Stimulated activated CD8-positive, alpha-beta memory T cell treated with anti-CD3 and anti-CD28 coated beads, Interleukin-15, amount 100 ng/mL, for 48 hours (primary cell): ENCODE measurements at places on chromosomes 3 and 15.

DNA sequence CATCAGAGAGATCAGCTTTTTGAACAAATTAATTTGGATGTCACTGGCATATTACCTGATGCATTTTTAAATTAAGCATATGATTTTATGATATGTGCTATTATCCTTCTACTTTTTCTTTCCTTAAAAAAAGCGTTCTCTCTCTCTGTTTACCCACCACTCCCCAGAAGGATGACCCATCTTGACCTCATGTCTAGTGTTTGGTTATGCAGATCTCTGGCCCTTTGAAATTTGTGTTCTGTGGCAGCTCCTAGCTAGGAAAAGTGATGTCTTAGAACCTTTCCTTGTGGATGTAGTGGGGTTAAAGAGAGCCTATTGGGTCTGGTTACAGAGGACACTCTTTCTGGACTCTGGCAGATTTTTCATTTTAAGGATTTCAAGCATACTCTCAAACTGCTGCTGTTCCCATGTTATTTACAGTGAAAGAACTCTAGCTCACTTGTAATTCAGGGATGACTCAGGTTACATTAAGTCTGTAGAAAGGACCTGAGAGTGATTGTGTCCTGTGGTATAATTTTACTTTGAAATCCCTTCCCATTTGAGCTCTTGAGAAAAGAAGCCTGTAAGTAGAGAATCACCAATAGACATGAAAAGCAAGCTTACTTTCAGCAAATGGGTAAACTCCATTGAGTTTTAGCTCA, 23.8 kb downstream of the ARHGEF26 start:
- no peak for DNase-seq

DNA sequence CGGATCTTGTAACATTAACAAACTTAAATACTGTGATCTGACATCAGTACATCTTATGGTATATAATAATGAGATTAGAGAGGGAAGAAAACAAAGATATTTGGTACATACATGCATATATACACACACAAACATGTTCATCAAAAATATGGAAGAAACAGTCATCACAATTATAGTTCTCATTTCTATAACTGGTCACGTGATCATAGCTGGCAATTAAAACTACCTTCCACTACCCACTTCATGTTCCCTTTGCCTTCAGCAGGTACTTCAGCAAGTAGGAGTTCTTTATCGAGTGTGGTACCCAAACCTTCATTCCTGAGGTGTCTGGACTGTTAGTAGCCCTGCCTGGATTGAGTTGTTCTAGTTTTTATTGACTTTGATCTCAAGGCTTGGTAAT, 70.9 kb upstream of the ALDH1A3 start:
- DNase-seq: no peak

GRCh38 chr3:45209526-45209925, 16.6 kb downstream of the TMEM158 start:
- no peak for DNase-seq

DNA sequence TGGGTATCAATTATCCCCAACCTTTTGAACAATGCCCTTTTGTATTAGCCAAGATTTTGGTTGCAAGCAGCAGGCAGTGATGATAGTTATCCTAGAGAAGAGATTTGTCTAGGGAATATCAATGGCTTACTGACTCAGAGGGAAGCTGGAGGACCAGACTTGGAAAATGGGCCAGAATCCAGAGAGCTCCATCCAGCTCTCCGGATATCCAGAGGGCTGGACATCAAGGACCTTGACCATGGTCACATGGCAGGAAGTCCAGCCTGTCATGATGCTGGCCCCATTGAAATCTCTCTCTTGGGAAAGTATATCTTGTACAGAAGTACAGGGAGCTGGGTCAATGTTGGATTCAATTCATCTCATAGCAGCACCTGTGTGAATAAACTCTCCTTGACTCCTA, 148.5 kb upstream of the PDZRN3 start:
- DNase-seq: no peak

DNA sequence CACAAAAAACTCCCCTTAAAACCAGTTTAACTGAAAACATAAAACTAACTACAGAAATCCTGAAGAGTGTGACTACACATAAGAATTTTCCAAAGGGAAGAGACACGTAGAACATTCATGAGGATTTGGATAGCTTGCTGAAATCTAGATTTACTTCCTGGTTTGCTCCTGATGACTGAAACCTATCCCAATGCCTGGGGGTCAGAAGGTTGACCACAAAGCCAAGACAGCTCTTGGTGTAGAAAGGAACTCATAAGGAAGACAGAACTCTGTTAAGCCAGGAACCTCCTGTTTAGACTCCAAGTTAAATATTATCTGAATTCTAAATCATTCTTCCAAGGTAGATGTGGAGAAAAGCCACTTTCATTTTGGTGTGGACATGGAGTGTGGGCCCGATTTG, 92.8 kb downstream of the TFG start:
- DNase-seq: no peak

DNA sequence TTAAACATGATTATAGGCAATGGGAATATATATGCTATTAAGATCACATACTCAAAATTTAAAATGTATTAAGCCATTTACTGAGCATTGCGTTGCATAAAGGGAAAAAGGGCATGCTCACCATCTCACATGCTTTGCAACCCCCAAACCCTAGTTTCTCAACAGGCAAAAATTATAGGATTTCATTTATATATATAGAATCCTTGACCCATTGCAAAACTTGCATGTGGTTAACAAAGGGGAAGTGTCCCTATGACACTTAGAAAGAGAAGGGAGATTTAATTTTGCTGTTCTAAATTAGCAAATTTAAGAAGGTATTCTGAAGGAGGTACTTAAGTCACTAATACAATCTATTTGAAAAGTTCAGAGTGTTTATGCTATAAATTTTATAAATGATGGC, 837.8 kb downstream of the DIPK2A start:
- no peak for DNase-seq

DNA sequence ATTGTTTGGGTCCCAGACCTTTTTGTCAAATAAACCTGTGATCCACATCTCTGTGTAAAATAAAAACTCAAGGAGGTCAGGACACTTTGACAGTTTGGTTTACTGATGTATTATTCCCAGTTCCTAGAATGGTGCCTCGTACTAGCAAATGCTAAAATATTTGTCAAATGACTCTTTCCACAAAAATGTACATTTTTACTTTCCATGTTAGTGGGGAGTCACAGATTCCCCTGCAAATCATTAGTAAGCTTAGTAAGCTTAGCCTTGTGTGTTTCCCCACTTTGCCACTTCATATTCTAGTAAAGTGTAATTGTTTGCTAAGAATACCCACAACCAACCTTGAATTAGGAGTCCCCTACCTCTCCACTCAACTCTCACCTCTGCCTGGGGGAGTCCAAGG, 2.4 kb upstream of the MAGI1 start:
- no peak for DNase-seq

GRCh38 chr3:175477651-175478224, 618.6 kb downstream of the NAALADL2 start:
- DNase-seq: no peak

DNA sequence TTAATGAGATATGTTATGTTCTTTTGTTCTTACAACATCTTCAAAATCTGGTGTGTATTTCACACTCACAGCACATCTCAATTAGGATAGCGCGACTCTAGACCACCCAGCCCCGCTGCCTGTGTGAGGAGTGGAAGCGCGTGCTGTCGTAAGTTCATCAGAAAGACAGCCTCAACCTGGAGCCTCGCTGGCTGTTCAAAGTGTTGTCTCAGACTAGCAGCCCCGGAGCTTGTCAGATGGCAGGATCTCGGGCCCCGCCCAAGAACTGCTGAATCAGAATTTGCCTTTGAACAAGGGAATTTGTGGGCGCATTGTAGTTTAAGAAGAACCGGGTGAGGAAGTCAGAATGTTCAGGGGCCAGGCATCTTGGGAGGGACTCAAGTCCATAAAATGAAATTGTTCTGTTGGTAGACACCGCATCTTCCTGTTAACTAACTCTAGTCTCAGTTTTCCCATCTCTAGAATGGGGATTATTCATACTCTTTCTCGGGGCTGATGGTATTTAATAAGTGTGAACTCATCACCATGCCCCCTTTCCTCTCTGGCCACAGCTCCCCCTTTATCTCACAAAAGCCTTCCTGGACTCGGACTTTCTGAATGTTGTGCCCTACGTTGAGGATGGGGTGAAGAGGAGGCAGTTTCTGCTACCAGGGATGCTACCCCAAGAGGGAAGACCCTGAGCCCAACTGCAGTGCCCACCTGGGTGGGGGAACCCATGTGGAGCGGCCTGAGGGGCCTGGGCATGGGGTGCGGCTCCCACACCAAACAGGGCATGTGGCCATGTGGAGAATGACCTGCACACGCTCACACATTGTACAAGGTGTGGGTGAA, 40.4 kb downstream of the BHLHE40 start:
- DNase-seq: peak; percentile 56

DNA sequence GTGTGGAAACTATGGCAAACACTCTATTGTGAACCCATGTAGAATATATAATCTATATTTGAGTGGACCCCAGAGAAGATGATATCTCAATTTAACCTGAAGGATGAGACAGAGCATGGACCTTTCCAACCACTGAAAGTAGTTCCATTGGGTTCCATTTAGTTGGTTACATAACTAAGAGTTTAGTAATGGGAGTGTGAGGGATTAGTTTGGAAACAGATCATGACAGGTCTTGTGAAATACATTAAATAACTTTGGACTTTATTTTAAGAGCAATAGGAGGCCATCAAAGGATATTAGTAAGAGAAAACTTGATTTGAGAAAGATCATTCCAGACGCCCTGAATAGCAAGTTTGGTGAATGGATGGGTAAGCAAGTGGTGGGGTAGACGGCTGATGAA, 487.2 kb upstream of the ROBO2 start:
- DNase-seq: no peak

DNA sequence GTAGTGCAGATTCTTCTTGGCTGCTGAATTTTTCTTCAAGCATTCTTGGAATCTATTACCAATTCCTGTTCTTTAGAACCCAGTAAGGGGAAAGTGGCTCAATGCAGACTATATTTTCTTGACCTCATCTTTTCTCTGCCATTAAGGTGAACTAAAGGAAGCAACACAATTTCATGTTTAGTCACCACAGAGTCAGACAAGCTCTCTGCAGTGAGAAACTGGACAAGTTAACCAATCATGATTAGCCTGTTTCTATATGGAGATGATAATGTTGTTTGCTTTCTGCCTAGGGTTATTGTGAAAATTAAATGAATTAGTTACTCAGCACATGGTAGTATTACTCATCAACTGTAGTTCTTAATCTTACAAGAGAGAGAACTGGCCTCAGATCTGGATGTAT, 1075.1 kb downstream of the AGBL1 start:
- no peak for DNase-seq

DNA sequence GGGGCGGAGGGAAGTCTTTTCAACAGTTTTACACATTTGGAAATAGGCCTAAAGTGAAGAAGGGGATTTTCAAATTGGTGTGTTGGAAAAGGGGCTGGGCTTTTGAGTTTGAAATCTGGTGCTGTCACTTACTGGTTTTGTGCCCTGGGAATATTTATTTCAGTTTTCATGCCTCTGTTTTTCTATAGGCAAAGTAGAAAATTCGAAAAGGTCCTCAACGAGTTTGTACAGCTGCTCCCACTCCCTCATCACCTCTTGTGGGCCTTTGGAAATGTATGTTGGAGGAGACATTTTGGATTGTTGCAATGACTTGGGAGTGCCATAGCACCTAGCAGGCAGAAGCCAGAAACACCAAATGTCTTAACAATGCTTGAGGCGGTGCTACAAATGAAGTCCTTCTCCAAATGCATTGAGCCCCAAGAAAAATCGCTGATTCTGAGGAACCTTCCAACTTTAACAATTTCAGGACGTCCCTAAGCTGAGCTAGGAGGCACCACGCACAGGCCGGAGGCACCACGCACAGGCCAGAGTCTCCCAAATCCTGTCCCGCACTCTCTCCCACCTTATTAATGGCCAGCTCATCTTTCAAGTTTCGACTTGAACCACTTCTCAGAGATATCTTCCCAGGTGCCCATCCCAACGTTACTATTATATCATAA, 639 bp upstream of the POLR2M start:
- DNase-seq: no peak

DNA sequence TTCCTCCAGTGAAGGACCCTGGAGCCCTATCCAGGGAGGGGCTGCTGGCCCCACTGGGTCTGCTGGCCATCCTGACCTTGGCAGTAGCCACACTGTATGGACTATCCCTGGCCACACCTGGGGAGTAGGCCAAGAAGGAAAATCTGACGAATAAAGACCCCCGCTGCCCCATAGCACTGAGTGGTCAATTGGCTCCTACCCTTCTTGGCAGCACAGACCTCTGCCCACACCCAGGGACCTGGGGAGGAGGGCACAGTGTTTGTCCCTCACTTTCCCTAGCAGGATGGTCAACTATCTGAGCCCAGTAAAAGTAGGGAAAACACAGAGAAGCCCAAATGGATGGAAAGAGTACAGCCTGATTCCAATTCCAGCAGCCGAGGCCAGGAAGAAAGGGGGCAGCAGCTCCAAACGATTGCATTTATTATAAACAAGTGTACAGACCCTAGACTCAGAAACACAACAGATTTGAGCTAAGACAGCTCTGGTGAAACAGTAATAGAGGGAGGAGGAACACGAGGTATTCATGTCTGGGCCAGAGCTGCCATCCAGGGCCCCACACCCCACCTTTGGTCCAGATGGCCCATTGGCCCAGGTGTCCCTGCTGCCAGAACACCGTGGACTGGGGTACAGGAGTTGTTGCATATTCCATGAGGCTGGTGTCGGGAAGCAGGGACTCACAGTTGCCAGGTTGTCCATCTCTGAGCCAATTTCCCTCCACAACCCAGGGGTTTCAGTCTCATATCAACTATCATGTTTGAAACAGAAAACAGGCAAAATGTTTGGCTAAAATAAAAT, 21.1 kb downstream of the ATRIP start:
- no peak for DNase-seq

GRCh38 chr15:53549697-53550305, 209.7 kb downstream of the WDR72 start:
- DNase-seq: no peak

DNA sequence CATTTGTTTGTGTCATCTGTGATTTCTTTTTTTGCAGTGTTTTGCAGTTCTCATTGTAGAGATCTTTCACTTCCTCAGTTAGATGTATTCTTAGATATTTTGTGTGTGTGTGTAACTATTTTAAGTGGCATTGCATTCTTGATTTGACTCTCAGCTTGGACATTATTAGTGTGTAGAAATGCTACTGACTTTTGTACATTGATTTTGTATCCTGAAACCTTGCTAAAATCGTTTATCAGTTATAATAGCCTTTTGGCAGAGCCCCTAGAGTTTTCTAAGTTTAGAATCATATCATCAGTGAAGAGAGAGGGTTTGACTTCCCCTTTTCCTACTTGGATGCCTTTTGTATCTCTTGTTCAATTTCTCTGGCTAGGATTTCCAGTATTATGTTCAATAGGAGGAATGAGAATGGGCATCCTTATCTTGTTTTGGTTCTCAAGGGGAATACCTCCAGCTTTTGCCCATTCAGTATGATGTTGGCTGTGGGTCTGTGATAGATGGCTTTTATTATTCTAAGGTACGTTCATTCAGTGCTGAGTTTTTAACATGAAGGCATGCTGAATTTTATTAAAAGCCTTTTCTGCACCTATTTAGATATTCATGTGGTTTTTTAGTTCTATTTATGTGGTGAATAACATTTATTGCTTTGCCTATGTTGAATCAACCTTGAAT, 211.7 kb downstream of the MBNL1 start:
- no peak for DNase-seq
